A549 (cell line): ENCODE measurements at places on chromosomes 3 and 15. TPM values are rescaled to one million over a fixed set of nuclear protein-coding genes. Genes with fewer than 3 reads are reported as not detected.

The MAP6D1 gene
- polyA plus RNA-seq = 0.68 to 1.1 TPM (median 1.0 TPM) in 3 replicates

The ZNF660 gene
- not detected in 3 replicates for polyA plus RNA-seq

The COL7A1 gene
- 213 to 273 TPM (median 240 TPM) in 3 replicates for polyA plus RNA-seq

The MME gene
- not detected in 3 replicates for polyA plus RNA-seq

The ACKR2 gene
- 0.05 TPM in 1 of 3 replicates, not detected in the others for polyA plus RNA-seq

The ACTC1 gene
- 0.43 to 1.1 TPM (median 1.0 TPM) in 3 replicates for polyA plus RNA-seq

The FSIP1 gene
- 0.71 to 0.90 TPM (median 0.80 TPM) in 3 replicates for polyA plus RNA-seq

The INAFM2 gene
- polyA plus RNA-seq = 3.3 to 3.9 TPM (median 3.8 TPM) in 3 replicates

The ARNT2 gene
- polyA plus RNA-seq = 8.9 to 10.1 TPM (median 9.8 TPM) in 3 replicates

The CLDN16 gene
- polyA plus RNA-seq = 0.16 to 0.29 TPM (median 0.21 TPM) in 3 replicates

The UBA7 gene
- 0.54 to 0.63 TPM (median 0.62 TPM) in 3 replicates for polyA plus RNA-seq

The TLR9 gene
- polyA plus RNA-seq = not detected in 3 replicates
